GM23248 (cell line): ENCODE measurements at places on chromosomes 6 and 20.

DNA sequence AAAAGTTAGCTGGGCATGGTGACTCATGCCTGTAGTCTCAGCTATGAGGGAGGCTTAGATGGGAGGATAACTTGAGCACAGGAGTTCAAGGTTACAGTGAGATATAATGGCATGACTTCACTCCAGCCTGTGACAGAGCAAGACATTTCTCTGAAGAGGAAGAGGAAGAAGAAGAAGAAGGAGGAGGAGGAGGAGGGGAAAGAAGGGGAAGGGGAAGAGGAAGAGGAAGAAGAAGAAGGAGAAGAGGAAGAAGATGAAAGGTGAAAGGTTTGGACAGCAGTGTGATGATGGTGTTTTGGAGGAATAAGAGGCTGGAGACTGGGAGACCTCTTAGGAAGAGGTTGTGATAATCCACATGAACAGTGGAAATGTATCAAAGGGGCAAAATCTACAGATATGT is 410.7 kb upstream of the JAG1 start:
- no peak for DNase-seq

GRCh38 chr20:36756496-36756895 is 10.6 kb upstream of the NDRG3 start:
- no peak for DNase-seq

DNA sequence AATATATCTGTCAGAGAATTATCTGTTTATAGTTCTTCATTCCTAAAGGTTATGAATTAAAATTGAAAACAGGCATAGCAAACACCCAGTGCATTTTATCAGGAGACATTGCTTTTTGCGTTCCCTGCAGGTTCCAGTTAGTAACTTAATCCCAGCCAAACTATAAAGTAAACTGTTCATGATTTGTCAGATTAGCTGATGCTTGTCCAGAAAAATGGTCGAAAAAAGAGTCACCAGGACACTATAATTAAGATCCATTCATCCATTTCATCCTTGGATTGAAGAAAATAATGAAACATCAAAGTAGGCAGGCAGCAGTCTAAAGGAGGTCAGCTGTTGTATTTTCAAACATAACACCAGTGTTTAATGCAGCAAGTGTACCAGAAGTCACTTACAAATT is 75.9 kb downstream of the EPHA7 start:
- no peak for DNase-seq

GRCh38 chr6:157150076-157150475 is 173.2 kb downstream of the TMEM242 start:
- DNase-seq = peak; percentile 13

GRCh38 chr6:23097566-23097965 is 528.2 kb downstream of the HDGFL1 start:
- DNase-seq = peak; percentile 7

GRCh38 chr20:53847837-53848170 is 222.6 kb downstream of the BCAS1 start:
- DNase-seq = no peak

DNA sequence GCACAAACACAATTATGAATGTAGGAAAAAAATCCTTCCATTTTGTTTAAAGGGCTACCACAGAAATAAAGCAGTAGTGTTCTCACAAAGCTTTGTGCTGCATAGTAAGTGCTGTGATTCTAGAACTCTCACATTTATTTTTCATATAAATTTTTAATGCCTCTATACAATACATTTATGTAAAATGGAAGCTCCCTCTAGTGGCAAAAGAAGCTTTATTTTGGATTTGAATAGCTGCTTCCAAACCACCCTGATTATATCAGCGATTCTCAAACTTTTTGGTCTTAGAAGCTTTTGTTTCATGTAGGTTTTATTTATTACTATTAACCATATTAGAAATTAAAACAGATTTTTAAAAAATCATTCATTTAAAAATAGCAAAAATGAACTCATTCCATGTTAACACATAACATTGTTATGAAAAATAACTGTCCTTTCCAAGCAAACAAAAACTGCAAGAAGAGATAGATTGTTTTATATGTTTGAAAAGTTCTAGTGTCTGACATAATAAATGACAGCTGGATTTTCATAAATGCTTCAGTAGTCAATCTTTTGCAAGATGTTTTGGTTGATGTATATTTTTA is 38.4 kb downstream of the HS3ST5 start:
- peak; percentile 52 for DNase-seq

DNA sequence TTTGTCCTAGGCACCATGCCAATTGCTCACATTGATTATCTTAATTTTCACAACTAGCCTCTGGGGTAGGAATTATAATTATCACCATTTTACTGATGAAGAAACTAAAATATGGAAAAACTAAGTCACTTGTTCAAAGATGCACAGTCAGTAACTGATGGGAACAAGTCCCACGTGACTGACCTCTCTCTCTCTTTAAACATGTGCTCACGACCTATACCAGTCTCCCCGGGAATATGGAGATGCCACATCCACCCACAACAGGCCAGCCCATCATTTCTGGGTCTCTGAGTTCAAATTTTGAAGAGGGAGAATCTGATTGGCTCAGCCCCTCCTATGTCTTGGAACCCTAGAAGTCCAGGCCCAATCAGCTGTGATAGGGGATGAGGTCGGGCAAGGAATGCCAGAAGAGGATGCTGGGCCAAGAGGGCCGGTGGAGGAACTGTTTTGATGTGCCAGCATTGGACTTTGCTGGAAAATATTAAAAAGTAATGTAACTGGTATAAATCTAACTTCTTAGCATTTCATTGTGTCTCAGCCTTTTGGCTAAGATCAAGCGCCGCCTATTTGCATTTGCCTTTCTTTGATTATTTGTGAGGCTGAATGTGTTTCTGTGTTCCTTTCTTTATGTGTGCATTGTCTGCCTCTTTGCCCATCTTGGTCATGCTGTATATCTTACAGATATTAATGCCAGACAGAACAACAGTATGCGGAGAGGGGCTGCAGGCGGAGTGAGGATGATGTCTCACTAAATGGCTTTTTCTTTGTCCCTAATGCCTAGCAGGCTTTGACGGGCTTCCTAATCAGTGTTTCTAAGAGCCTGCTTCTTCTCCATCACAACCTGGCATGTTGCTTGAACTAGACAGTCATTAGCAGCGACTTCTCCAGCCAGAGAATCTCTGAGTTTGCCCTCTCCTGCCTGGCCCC is 126.6 kb downstream of the VEGFA start:
- DNase-seq = no peak

DNA sequence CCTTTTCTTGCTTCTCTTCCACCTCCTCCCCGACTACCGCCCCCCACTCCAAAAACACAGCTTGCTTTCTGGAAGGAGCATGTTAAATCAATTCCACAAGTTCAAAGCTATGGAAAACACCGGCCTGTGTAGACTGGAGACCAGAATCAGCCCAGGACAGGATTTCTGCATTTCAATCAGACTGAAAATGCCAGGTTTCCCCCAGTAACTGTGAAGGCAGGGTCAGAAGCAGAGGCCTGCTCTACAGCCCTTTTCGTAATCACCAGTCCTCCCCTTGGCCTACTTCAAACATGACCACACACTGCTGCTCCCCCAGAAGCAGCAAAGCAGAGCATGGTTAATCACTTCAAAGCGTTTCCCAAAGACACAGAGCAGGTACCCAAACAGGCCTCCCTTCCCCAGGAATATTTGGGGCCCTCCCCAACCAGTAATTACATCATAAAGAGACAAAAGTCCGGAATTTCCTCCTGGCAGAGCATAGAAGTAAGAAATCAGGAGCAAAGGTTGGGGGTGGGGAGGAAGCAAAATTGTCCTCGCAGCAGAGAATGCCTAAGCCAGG is 38.4 kb downstream of the ZMYND8 start:
- DNase-seq = peak; percentile 74

DNA sequence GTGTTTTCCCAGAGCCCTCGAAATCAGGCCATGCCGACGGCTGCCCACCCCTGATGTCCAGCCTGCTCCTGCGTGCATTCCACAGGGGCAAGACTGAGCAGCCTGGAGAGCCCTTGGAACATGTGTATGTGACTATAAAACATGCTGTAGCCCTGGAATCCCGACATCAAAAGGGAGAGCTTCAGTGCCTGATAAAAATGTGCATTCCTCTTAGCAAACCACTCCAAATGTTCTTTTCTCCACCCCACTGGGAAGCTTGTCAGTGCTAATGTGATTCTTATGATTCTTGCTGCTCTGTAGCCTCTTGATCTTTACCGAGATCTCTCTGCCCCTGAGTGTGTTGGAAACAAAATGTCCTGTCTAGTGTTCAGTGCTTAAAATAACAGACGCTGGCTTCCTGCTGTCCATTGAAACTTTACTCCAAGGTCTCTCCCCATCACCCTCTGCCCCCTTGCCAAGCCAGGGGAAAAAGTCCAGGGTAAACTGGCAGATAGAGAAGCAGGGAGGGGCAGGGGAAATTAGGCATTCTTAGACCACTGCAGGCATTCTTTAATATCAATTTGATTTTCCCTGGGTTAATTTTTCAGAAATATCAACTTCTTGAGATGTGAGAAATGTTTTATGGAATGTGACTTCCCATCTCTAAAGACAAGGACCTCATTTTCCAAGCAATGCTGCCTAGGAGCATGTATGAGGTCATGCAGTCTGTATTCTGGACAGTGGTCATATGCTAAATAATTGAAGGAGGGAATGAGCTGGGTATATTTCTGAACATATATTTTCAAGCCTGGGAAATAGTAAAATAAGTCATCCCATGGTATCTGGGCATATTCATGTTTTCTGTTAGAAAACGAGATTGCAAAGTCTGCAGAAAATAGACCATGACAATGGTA is 73.8 kb upstream of the ISM1 start:
- no peak for DNase-seq

GRCh38 chr20:50729901-50730764 is 1.2 kb upstream of the PARD6B start:
- DNase-seq = peak; percentile 62

- DNase-seq = no peak
Observed at GRCh38 chr6:55536391-55536956, 42.5 kb downstream of the HMGCLL1 start.

DNA sequence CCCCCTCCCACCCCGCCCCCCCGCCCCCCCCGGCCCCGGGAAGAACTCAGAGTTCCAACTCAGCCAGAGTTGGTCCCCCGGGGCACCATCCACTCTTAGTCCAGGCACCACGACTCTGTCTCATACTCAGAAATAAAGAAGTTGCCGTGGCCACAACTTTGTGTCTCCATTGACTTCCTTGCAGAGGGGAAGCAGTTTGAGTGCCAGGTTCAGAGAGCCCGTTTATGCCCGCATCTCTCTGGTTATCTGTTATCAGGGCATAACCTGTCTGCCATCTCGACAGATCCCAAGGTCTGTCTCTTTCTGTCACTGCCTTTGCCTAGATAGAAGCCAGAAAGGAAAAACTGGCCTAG is 605 bp downstream of the CDC5L start:
- no peak for DNase-seq

DNA sequence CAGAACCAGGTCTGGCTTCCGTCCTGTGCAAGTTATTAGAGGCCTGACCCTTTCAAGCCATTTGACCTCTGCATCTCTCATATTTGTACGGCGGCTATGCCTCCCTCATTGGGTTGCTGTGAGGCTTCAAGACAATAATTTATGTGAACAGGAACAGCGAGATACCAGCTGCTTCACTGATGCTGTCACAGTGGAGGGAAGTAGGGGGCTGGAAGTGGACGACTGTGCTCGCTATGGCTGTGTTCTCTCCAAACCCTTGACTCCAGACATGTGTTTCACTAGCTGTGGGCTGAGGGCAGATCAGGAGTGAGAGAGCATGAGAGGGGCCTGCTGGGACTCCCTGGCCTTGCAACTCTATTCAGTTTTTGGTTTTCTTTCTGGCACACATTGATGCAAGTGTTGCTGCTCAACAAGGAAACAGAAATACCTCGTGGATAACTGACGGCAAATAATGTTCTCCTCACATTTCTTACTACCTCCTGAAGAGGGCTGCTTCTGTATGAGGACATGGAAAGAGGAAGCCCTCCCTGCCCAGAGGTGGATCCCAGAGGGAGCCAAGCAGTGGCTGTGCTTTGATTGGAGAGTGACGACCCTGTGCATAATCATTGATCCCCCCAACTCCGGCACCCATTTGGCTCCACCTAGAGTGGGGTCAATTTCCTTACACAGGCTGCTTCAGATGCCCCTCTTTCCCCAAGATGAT is 34.7 kb upstream of the SCP2D1 start:
- DNase-seq = no peak

- no peak for DNase-seq
Observed at GRCh38 chr6:87608802-87609201, 18.9 kb downstream of the ORC3 start.

GRCh38 chr6:127092466-127092865 is 26.0 kb upstream of the RSPO3 start:
- peak; percentile 43 for DNase-seq

- DNase-seq = peak; percentile 27
Observed at GRCh38 chr6:156883497-156884252, 106.5 kb downstream of the ARID1B start.

- no peak for DNase-seq
Observed at GRCh38 chr20:58892932-58893224, 40.4 kb downstream of the GNAS start.

GRCh38 chr20:62486484-62486883 is 10.7 kb upstream of the GATA5 start:
- DNase-seq = no peak

DNA sequence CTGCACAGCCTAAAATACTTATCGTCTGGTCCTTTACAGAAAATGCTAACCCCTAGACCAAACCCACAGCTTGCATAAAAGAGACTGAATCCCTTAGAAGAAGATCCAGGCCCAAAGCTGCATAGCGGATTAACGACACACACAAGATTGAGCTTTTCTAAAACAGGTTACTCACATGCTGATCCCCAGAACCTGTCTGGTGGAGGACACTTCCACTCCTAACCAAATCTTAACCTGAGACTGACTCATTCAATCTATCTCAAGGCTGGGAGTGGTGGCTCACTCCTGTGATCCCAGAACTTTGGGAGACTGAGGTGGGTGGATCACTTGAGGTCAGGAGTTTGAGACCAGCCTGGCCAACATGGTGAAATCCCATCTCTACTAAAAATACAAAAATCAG is 2.8 kb upstream of the SLPI start:
- no peak for DNase-seq

GRCh38 chr20:50467174-50467573 is 43.0 kb upstream of the PTPN1 start:
- DNase-seq = no peak

- peak; percentile 50 for DNase-seq
Observed at GRCh38 chr20:38229376-38230252, 30.9 kb downstream of the KIAA1755 start.

- DNase-seq = no peak
Observed at GRCh38 chr6:43922426-43923375, 152.7 kb downstream of the VEGFA start.

DNA sequence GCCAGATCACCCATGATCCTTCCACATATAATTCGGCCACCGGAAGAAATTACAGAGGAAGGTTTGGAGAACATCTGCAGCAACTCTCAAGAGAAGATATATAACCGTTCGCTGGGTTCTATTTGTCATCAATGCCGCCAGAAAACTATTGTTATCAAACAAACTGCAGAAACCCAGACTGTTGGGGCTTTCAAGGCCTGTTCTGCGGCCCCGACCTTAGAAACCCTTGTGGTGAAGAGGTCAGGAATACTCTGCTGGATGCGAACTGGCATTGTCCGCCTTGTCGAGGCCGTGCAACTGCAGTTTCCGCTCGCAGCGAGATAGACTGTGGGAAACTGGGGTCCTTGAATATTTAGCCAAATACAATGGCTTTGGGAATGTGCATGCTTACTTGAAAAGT is 21.3 kb downstream of the PRSS16 start:
- no peak for DNase-seq

GRCh38 chr6:128209771-128210170 is 308.9 kb upstream of the THEMIS start:
- DNase-seq = peak; percentile 46

- peak; percentile 76 for DNase-seq
Observed at GRCh38 chr6:21596145-21596948, 2.8 kb downstream of the SOX4 start.
